NCI-H1694 treated with DMSO at 0.1 percent for 48 hours (cell line): ENCODE measurements at places on chromosomes 2 and 18.

DNA sequence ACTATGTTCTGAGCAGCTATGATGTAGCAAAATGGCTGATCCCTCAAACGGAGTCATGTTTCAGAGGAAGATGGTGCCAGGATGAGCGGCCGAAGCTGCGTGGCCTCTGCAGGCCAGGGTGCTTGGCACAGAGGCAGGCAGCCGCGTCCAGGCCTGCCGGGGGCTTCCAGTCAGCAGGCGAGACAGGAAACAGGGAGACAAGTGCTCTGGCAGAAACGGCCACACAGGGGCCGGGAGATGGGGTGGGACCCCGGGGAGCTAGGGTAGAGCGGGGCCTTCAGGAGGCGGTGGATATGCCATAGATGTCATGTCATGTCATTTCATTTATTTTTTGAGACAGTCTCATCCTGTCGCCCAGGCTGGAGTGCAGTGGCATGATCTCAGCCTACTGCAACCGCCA is 50.7 kb downstream of the EIPR1 start:
- DNase-seq: no peak

DNA sequence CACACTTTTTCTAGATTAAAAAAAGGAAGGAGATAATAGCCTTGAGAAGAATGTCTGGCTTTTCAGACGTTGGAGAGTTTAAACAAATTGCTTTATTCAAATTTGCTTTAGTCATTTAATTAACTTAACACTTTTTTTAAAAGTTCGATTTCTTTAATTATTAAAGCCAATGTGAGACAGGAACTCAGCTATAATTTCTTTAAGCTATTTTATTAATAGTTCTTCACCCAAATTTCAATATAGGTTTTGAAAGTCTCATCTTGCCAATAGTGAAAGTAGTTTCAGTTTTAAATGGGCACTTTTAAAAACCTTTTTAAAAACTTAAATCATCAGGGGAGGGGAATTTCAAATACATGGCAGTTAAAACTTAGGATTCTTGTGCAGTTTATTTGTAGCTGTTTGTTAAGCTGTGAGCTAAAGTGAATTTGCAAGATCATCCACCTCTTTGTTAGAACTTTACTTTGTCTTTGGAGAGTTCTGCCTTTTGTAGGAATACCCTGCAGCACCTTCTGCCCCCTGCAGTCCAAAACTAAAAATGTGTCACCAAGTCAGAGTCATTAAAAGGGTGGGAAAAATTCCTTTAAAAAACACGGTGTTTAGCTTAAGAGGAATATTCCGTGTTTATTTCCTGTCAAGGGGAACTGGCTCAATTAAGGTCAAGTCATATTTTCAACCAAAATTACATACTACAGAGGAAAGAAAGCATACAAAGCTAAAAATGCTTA is 4.6 kb downstream of the TGIF1 start:
- DNase-seq: peak; percentile 49

DNA sequence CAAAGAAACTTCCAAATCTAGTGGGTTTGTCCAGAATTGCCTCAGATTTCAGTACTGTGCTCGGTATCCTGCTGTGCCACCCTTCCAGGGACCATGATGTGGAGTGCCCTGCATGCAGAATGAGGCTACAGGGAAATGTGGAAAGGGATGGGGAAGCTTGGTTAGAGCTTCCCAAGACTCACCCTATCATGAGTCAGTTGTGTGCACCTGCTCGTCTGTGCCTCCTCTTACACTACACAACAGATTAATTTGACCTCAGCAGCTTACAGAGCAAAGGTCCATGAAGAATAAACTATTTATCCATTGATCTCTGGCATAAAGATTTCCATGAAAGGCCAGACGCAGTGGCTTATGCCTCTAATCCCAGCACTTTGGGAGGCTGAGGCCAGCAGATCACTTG is 21.3 kb upstream of the NCK2 start:
- DNase-seq: no peak

DNA sequence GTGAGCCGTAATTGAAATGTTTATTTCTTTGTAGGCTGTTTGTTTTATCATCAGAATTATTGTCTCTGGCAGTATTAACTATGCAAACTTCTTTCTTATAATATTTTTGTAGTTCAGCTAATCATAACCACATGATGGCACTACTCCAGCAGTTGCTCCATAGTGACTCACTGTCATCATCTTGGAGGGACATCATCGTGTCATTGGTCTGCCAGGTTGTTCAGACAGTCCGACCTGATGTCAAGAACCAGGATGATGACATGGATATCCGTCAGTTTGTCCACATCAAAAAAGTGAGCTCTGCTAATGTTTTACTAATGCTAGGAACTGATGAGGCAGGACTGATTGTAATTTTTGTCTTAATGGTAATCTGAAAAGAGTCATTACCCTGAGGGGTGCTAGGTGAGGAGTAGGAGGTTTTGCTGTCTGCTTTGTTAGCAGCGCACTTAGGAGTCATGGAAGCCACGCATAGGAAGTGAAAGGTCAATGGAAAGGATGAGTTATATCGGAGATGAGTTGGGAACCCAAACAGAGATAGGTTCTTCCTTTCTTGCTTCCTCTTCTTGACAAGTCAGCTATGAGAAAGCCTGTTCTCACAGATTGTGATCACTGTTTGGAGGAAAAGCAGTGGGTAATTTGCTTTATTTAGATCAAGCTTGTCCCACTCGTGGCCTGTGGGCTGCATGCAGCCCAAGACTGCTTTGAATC is 49.2 kb downstream of the PIKFYVE start:
- no peak for DNase-seq

GRCh38 chr18:27728659-27729058 is 448.3 kb downstream of the CDH2 start:
- no peak for DNase-seq

- DNase-seq: peak; percentile 82
Observed at GRCh38 chr2:3728104-3729054, 25.0 kb downstream of the DCDC2C start.

DNA sequence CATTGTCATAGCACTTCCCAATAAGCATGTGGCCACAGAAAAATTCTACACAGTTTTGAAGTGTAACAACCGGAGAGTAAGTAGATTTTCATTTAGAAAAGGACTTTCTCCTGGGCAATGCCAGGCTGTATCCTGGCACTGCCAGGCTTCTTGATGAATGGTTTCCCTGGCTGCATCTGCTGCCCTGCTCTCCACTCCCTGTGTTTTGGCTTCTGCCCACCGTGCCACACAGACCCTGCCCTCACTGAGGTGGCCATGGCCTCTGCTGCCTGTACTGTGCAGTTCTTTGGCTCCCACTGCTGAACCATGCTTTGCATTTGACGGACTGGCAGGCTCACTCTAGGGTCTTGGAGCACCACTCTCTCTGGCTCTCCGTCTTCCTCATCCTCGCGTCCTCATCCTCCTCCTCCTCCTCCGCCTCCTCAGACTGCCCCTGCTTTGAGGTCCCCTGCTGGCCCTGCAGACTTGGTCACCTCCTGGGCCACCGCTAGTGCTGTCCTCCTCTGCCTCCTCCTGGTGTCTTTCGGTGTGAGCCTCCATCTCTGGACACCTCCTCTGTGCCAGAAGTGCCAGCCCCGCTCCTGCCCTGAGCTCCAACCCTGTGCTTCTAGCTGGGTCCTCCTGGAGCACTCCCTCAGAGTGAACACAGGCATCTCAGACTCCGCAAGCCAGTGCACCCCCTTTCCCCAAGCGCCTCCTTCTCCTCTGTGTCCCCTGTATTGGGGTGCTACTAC is 45.9 kb upstream of the CNGA3 start:
- DNase-seq: no peak

DNA sequence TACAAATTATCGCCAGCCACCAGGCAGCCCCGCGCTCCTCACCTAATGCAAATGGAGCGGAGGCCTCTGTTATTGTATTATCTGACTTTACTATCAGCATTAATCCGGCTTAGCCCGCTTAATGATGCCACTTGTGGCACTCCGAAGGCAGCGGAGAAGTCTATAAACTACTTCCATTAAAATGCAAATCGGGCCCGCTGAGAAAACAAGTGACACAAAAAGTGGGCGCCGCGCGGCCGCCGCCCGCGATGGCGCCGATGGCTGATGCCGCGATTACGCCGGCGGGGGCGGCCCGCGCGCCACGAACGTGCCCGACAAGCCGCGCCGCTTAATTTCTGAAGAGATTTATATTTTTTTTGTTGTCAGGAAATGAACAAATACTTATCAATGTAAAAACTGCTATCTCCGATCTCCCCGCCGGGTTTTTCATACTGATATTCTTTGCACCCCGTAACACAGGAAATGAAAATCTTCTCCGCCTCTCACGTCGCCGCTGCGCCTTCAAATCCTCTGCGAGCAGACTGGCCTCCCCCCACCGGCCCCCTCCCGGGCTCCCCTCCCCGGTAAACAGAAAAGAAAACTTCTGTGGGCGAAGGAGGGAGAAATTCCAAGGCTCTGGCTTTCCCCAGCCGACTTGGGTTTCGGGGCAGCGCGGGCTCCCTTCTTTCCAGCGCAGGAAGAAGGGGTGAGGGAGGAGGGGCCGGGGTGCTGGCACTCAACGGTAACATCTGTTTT is 221.8 kb downstream of the INSIG2 start:
- DNase-seq: no peak

GRCh38 chr18:5961828-5962150 is 66.5 kb upstream of the TMEM200C start:
- no peak for DNase-seq
